ENCODE measurements at places on chromosomes 16 and 17.
A peak's percentile ranks its signal among the peaks of the same experiment; 100 is the strongest.

GRCh38 chr16:19119564-19119963 lies 5.8 kb downstream of the ITPRIPL2 start:
- DNase-seq: no peak

DNA sequence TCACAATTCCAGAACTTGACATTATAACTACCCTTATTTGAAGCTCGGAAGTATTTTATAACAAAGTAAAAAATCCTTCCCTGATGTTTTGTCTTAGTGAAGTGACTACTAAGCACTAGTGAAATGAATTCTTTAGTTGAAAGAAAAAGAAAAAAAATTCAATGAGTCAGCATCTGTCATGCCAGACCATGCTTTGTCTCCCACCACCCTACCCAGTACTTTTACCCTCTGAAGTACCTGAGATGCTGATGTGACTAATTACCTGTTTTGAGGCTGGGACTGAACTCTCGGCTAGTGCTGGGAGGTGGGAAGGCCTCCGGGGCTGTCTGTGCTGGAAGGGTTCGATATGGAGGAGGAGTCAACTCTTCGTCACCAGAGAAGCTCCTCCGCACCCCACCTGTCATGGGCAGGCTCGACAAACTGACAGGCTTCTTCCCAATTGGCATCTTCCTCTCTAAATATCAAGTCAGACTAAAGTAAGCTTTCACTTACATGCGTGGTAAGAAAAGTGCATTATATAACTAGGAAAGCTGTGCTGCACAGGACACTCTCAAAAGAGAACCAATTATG lies 19.6 kb downstream of the NME2 start:
- no peak for DNase-seq

DNA sequence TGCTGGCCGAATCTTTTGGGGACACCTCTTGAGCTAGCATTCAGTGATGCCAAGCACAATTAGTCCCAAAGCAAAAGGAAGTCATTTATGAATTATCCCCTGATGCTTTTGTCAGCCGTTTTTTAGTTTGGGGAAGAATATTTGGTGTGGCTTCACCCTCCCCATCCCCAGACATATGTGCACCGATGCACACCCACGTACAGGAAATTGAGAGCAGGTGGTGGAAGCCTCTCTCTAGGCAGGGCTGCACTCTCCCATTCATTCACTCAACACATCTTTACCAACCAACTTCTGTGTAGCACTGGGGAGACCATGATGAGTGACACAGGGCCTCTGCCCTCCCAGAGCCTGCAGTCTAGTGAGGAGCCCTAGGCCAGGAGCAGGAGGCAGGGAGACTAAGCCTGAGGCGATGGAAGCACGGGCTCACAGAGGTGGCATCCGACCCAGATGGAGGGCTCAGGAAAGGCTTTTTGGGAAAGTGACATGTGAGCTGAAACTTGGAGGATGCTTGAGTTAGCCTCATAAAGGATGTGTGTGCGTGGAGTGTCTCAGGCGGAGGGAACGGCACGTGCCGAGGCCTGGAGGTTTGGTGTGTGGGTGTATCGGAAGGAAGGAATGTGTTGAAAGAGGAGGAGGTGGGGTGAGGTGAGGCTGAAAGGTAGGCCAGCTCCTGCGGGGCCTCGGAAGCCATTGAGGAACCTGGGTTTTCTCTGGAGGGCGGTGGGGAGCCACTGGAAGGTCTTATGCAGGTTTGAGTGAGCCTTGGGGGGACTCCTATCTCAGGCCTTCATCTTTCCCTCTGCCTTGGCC lies 43.8 kb downstream of the PSME3IP1 start:
- DNase-seq: no peak

DNA sequence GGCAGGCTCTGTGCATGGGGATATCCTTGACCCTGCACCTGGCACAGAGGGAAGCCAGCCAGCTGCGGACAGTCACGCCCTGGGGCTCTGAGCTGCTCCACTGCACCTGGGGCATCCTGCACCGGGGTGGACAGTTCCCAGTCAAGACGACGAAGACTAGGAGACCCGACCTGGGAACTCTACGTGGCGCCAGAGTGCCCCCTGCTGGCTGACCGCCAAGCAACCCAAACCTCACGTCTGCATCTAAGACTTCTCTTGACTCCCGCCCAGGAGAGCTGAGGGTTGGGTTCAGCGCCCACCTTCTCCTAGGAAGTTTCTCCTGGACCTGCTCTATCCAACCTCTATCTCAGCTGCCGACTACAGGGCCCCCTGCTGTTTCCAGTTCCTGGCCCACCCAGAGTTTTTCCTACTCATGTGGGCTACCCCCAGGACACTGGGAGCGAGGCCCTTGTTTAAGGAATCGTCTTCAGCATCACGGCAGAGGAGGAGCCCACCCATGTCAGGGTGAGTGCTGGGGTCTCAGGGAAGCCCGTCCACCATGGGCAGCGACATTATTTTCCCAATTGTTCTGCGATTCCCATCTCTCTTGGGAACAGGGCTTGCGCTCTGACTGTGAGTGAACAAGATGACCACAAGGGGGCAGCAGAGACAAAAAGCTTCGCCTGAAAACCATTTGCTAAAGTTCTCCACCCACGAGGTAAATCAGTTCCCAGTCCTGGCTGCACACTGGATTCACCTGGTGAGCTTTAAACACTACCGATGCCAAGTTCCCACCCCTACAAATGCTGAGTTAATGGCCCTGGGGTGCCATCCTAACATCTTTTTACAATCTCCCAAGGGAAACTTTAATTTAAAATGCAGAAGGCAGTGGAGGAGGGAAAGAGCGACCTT lies 29.3 kb downstream of the TLE7 start:
- DNase-seq: peak; percentile 35

DNA sequence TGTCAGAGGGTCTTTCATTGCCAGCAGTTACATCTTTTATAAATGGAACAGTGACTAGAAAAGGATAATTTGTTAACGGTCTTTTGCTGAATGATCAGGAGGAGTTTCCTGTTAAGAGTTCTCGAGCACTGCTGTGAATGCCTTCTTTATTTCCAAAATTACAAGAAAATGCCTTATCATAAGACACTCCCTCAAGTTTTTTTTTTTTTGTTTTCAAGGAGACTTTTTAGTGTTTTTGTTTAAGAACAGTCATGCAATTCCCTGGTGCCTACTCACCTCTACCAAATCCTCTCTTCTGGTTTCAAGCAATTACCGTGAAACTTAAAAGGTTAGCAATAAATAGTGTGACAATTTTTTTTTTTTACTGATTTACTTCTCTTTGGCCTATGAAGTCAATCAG lies 19.0 kb upstream of the VWA3A start:
- no peak for DNase-seq

- DNase-seq: peak; percentile 41
Observed at GRCh38 chr17:62703776-62704380, 76.4 kb downstream of the MRC2 start.

GRCh38 chr17:35432176-35433074 lies at the start of gene SLFN12:
Gene SLFN12 (minus strand): TSS chr17:35432500. CDS start chr17:35423028, 9,472 bp downstream.
- peak; percentile 20 for DNase-seq

DNA sequence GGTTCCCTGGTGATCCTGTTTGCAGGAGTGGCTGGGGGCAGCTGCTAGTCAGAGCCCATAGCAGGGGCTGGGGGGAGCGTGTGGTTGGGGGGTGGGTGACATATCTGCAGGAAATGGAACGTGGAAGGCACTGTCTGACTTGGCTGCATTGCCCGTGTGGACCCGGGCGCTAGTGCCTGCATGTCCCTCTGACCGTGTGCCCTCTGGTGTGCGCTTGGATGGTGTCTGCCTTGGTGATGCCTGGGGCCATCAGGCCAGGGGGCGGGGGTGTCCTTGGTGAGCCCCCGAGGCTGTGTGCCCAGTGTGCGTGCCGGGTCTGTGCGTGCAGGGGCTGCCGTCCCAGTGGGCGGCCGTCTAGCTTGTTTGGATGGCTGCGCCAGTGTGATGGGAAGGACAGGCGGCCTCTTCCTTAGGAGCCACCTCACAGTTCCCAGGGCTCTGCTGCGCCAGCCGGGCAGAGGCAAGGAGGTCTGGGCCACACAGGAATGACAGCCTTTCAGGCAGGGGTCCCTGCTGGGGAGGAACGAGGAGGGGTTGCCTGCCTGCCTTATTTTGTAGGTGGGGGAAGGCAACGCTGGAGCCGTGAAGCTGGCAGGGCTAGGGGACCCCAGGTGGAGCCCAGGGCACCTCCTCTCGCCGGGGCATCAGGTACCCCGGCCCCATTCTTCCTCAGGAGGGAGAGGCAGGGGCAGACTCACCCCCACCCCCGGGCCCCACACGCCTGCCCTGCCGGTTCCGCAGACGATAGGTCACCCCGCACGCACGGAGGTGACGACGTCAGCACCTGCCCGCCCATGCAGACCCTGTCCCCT lies 693 bp downstream of the NDRG4 start:
- DNase-seq: no peak

DNA sequence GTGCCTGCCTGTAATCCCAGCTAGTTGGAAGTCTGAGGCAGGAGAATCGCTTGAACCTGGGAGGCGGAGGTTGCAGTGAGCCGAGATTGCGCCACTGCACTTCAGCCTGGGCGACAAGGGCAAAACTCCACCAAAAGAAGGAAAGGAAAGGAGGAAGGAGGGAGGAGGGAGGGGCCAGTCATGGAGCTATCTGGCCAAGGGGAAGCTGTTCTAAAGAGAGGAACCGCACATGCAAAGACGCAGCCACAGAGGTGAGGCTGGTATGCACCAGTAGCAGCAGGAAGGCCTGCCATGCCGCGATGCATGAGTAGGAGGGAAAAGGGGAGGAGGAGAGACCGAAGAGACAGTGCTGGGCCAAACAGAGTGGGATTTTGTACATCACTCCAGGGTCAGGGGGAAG lies 35.9 kb downstream of the HSBP1 start:
- no peak for DNase-seq

GRCh38 chr17:69492410-69493071 lies 78.0 kb downstream of the MAP2K6 start:
- DNase-seq: no peak

- no peak for DNase-seq
Observed at GRCh38 chr16:17887963-17888362, 417.2 kb upstream of the XYLT1 start.

GRCh38 chr17:681738-682529 lies 32.7 kb downstream of the VPS53 start:
- no peak for DNase-seq

- no peak for DNase-seq
Observed at GRCh38 chr17:68790931-68791330, 164.3 kb downstream of the ABCA8 start.

DNA sequence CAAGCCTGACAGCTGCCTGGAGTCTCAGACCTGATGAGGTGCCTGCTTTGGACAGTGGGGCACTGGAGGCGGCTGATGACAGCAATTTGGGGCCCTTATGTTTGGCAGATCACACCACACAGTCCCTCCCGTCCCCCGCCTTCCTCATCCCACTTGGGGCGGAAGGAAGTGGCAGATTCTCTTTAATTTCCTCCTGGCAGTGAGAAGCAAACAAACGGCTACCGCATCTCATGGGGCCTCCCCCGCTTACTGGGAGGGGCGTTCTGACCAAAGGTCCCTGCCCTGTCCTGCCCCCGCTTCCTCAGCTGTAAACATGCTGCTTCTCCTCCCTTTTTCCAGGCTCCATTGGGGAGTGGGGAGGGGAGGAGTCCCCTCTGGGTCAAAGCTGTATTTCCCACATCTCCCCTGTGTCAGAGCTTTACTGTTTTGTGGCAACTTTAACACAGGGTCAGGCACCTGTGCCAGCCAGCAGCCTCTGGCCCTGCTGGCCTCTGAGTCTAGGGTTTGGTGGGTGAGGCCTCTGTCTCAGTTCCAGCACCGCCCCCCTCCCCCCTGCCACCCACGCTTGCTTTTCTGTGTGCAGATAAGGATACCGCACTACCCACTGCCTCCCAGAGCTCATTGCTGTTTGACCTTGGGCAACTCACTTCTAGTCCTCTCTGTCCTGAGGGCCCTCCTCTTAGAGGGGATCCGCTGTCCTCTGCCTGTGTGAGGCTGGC lies 5.4 kb upstream of the NFATC3 start:
- peak; percentile 43 for DNase-seq

DNA sequence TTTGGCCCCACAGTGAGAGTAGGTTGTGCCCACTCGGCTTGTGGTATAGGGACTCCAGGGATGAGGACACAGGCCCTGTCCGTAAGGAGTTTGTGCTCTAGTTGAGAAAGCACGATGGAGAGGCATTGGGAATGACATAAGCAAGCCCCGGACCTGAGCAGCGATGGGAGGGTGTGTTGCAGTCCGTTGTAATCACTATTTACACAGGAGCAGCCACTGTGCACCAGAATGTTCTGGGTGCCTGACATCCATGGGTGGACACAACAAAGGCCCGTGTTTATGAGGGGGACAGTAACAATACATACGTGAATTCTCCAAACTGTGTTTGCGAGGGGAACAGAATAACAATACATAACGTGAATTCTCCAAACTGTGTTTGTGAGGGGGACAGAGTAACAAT lies 86.8 kb downstream of the NPIPB11 start:
- no peak for DNase-seq

GRCh38 chr17:74740173-74740572 lies 3.1 kb downstream of the RAB37 start:
- no peak for DNase-seq

- no peak for DNase-seq
Observed at GRCh38 chr16:8937803-8938202, 25.9 kb downstream of the USP7 start.

- no peak for DNase-seq
Observed at GRCh38 chr17:82272495-82273326, 789 bp downstream of the CSNK1D start.

GRCh38 chr16:24986512-24987303 lies 28.5 kb downstream of the ARHGAP17 start:
- DNase-seq: no peak

- no peak for DNase-seq
Observed at GRCh38 chr16:81238296-81239011, at the start of gene BCO1. Gene BCO1 (plus strand): TSS chr16:81238689. CDS start chr16:81238909, 220 bp downstream.

- no peak for DNase-seq
Observed at GRCh38 chr17:82493226-82493781, 26.2 kb upstream of the FOXK2 start.

DNA sequence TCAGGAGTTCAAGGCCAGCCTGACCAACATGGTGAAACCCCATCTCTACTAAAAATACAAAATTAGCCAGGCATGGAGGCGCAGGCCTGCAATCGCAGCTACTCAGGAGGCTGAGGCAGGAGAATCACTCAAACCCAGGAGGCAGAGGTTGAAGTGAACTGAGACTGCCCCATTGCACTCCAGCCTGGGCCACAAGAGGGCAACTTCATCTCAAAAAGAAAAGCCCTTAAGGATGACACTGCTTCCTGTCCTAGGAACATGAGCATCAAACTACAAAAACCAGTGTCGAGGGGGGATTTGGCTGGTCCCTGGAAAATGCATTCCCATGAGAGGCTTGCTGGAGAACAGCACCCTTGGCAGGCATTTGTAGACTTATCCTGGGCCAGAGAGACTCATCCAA lies 449.5 kb upstream of the PSMD7 start:
- DNase-seq: no peak
